ENCODE measurements at places on chromosomes 3 and 15. TPM values are rescaled to one million over a fixed set of nuclear protein-coding genes. Genes with fewer than 3 reads are reported as not detected.
A peak's percentile ranks its signal among the peaks of the same experiment; 100 is the strongest.

DNA sequence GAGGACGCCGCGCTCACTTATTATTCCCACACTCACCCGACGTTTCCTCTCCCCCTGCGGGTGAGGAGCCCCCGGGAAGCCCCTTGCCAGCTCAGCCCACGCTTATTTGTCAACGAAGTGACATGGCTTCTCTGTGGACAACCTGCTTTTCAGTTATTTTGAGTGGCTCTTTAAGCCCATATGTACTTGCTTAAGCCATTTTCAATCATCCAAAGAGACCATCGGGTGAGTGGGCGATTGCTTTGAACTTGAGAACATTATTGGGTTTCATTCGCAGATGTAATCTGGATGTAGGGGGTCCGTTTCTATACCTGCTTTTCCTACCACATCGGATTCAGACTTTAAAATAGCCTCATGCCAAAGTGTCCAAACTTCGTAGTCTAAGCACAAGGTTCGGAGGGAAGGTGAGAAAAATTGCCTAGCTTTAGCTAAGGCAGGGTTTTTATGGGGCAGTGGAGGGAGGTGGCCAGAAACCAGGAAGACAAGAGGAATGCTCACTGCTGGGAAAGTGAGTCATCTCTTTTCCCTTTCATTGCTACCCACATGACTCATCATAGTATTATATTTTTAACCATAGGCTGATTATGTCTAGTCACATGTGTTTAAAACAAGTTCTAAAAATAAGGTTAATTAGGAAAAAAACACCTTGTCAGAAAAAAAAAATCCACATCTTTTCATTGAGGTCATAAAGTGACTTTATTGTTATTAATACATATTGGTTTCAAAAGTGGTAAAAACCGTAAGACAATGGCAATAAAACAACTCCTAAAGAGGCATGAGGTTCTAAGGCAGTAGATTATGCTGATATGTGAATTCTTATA, 773.1 kb upstream of the NR2F2 start:
- no peak for DNase-seq

DNA sequence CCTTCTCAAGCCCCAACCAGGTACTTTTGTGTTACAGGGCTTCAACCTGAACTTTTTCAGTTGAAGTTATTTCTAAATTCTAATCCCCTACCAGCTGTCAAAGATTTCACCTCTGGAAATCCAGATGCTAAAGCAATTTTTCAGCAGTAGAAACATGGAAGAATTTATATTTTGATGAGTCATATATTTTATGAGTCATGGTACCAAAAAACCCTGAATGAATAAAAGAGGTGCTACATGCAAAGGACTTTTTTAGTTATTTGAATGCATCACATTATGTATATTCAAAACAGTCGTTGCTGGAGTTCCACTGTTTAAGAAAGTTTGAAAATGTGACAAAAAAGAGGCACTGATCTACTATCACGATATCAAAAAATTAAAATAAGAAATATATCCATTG, 96.0 kb upstream of the ZNF385D start:
- no peak for DNase-seq

DNA sequence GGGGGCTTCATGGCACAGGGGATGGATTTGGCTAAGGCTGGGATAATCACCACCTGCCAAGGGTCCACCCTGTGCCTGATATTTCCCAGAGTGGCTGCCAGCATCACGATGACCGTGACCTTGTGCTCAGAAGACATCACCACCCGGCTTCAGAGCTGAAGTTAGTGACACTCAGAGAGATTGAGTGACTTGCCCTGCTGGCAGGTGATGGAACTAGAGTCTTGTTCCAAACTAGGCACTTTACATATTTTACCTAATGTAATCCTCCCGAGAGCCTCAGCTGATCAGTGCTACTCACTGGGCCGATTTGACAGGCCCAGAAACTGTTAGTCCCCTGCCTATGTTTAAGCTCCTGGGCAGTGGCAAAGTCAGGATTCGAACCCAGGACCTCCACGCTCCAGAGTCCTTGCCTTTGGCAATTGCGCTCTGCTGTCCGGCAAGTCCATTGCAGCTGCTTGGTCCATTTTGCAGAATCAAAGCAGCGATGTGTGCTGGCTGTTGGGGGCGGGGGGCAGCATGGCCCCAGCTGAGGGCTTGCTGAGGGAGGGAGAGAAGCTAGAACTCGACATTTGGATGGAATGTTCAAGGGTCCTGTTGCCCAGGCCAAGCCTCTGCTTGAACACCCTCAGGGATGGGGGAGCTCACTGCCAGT, 74.8 kb upstream of the GATA2 start:
- no peak for DNase-seq

- no peak for DNase-seq
Measured at GRCh38 chr3:157581371-157581770, 78.2 kb upstream of the VEPH1 start.

DNA sequence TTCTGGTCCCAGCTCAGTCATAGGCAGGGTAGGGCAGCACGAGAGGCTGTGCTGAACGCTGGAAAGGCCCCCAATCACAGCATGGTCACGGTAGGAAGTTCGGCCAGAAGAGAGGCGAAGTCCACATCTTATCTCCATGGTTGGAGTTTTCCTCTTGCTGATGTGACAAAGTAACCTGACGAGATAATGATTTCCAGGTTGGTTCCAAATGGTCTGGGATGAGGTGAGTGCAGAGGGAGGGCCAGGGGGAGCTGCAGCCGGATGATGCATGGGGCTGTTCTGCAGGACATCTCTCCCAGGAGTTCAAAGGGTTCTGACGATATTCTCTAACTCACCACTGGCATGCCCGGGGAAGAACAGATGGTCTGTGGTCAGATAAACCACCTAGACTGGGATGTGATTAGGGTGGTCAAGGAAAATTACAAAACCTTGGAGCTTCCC, 83.2 kb upstream of the WNT5A start:
- no peak for DNase-seq

DNA sequence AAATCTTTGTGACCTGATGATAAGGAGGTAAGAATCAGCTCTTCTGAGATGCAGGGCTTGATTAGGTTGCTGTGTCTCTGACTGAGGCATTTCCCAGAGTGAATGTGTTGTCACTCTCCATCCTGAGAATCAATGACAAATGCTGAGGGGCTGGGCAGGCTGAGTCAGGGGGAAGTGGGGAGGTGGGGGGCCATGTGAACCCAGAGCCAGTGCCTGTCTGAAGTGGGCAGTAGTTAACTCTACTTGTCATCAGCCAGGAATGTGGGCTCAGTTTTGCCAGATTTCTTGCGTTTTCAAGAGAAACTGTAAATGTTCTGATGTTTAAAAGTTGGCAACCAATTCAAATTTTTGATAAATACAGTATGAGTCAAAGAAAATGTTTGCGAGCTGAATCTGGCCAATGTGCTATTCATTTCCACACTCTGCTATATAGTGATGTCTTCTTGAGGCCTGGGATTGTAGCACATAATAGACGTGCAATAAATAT, 3.1 kb upstream of the BNC1 start:
- no peak for DNase-seq

DNA sequence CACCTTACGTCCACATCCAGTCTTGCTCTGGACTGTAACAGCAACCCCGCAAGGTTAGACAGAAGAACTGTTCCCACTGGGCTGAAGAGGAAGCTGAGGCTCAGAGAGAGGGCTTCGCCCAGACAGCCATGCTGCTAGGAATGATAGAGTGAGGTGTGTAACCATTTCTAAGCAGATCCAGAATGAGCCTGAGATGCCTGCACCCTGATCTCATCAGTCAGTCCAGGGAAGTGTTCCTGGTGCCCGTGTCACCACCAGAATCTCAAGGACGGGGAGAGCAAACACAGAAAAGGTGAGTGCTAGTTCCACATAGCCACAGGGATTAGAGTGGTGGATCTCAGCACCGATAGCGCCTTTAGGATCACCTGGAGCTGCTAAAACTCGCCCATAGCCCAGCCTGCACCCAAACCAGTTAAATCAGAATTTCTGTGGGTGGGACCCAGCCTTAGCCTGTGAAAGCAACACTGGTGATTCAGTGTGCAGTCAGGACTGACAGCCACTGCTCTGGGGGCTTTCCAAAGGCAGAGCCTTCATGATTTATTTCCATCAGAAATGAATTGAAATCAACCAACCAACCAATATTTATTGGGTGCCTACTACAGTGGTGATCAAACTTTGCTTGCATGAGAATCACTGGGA, 12.3 kb downstream of the ISLR start:
- no peak for DNase-seq

DNA sequence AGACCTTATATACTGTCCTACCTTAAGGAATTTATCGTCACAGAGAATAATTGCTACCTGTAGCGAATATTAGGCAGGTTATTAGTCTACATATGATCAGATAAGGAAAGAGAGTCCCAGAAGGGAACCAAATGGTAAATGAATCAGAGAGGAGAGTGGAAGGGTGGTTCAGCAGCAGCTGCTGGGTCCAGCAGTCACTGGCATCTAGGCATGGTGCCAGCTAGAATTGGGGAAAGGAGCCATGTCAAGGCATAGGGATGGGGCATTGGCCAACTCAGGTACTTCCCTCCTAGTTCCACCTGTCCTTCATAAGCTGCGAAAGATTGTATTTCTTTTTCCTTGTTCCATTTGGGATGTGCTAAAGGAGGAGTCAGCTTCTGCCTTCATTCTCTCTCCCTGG, 23.4 kb downstream of the HACD3 start:
- DNase-seq = no peak

DNA sequence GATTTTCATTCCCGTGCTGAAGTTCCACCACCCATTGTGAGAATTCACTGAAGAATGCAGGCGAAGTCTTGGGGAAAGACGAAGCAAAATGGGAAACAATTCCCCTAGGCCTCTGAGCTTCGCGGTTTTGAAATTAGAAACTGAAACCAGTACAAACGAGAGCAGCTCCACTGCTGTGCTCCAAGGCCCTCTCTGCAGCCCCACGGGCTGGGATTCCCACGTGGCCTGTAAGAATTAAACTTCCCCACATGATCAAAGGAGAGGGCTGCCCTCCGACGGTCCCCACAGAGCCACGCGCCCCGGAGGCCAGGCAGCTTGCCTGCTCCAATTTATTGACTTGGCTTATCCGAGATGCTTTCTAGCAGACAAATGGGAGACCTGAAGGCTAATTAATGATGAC, 144.0 kb downstream of the GREM1 start:
- DNase-seq = peak; percentile 8

GRCh38 chr3:114223143-114223542, 14.2 kb downstream of the ZNF80 start:
- peak; percentile 13 for DNase-seq

DNA sequence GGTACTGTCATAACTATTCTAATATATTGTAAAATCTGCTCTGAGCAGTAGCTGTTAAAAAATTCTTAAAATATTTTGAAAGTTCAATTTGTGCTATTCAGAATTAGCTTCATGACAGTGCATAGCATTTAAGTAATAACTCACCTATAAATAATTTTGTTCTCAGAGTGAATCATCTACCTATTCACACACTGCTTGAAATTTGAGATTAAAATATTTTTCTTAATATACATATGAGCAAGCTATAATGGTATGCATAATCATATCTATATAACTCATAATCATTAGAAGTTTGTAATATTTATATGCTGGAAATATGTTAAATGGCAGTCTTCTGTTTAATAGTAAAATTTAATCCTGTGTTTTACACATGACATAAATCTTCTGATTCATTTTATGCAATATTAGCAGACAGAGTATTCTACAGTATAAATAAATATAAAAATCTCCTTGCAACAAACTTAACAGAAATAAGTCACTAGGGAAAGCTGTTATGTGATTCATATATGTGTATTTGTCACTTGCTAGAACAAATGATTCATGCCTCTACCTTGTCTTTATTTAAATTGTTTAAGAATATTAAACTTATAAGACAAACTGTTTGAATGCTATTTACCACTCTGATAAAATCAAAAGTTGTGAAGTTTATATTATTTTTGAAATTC, 710.8 kb downstream of the PLOD2 start:
- DNase-seq = no peak

GRCh38 chr3:159925248-159925647, 63.4 kb upstream of the IL12A start:
- no peak for DNase-seq

DNA sequence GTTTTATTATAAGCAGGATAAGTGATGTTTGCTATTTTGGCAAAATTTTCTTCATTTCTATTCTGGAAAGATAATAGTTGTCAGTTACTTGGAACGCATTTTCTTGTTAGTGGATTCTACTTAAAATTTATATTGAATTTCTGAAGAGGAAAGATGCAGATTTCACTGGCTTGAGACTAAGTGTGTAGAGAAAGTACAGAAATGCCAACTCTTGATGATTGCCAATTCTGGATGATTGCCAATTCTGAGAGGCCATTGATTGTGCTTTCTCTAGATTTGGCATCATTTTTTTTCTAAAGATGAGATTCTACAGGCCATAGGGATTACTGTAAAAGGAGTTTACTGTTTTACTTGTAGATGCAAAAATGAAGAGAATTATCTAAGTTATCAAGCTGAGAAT, 58.9 kb upstream of the CNTN3 start:
- no peak for DNase-seq

DNA sequence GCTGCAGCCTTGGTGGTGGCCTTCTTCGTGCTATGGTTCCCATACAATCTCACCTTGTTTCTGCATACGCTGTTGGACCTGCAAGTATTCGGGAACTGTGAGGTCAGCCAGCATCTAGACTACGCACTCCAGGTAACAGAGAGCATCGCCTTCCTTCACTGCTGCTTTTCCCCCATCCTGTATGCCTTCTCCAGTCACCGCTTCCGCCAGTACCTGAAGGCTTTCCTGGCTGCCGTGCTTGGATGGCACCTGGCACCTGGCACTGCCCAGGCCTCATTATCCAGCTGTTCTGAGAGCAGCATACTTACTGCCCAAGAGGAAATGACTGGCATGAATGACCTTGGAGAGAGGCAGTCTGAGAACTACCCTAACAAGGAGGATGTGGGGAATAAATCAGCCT, 10.4 kb downstream of the CYP8B1 start:
- DNase-seq = no peak

DNA sequence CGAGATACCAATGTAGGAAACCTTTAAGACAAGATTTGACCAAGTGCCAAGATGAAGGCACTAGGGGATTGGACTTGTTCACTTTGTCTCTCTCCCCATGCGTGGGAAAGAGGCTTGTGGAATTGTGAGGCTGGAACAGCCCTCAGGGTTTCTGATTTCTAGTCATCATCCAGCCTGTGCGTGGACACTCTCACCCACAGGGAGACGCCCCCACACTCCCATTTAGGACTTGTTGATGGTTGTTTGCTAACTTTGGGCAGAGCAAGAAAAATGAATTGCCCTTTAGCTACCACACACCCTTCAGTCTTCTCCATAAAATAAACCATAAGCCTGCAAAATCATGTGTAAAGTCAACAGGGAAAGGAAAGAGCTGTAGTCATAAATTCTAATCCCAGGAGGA, 18.4 kb downstream of the ACKR2 start:
- DNase-seq = no peak

DNA sequence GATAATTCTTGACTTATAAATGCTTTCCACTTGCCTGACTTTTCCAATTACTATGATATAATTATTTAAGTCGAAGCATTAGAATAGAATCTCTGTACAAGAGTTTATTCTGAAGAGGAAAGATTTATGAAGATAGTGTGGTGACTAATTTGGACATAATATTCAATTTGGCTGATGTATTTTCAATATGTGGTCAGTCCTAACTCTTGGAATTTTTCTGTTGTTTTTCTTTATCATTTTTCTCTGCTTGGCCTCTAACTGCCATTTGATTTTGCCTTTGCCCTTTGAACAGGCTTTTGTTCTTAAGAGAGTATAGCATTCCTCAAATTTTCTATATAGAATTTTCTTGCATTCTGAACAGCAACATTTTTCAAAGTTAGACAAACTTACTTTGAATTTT, 2.6 kb upstream of the MDFIC2 start:
- DNase-seq = no peak

RTP4 gene
- 18.9 TPM for total RNA-seq

OCA2 gene
- not detected for total RNA-seq

CD200R1 gene
- 8.8 TPM for total RNA-seq

ZNF774 gene
- 1.1 TPM for total RNA-seq

SYNPR gene
- not detected for total RNA-seq

TRNT1 gene
- 37.5 TPM for total RNA-seq

SGO1 gene
- 35.6 TPM for total RNA-seq

TUSC7 gene
- total RNA-seq = not detected

All from activated CD4-positive, alpha-beta T cell treated with anti-CD3 and anti-CD28 coated beads, Interleukin-2, amount 10 ng/mL, durations not matched to agents 7 days and 5 days (primary cell).